Stimulated activated CD8-positive, alpha-beta memory T cell treated with anti-CD3 and anti-CD28 coated beads, Interleukin-4, amount 100 ng/mL, for 48 hours (primary cell): ENCODE measurements at places on chromosomes 1 and 21.

DNA sequence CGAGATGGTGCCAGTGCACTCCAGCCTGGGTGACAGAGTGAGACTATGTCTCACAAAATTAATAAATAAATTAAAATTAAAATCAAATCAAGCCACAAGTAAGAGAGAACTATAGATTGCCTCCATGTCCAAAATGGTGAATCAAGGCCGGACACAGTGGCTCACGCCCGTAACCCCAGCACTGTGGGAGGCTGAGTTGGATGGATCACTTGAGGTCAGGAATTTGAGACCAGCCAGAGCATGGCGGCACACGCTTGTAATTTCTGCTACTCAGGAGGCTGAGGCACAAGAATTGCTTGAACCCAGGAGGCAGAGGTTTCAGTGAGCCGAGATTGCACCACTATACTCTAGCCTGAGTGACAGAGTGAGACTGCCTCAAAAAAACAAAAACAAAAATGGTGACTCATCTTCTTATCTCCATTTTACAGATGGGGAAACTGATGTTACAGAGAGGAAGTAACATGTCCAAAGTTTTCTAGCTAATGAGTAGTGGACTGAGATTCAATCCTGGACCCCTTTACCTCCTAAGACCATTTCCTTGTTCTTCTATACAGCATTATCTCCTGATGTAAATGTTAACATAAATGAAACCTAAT lies 99.0 kb upstream of the HNRNPU start:
- DNase-seq: no peak

GRCh38 chr1:68433395-68433794 lies 16.4 kb downstream of the RPE65 start:
- no peak for DNase-seq

GRCh38 chr21:44567481-44568171 lies 5.9 kb upstream of the KRTAP10-4 start:
- peak; percentile 13 for DNase-seq

- no peak for DNase-seq
Observed at GRCh38 chr1:234573711-234574299, 36.2 kb downstream of the IRF2BP2 start.

DNA sequence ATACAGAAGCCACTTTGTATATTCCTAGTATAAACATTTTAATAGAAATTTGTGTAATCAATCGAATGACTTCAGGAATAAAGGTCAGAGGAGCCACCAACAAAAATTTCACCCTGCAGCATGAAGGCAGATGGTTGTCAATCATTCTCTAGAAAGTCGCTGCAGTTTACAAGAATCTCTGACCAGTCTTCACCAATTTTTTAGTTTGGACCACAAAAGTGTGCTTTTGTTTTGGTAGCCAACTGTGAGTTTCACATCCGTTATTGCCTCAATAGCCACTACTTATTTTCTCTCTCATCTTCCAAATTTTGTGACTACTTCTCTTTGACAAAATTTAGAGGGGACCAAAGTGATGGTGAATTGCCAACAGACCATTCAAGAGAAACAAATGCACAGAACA lies 1155.6 kb downstream of the AMY1C start:
- no peak for DNase-seq

- DNase-seq: no peak
Observed at GRCh38 chr1:2279817-2280216, 51.7 kb downstream of the SKI start.

GRCh38 chr1:45337630-45338325 lies 2.2 kb upstream of the TOE1 start:
- no peak for DNase-seq

DNA sequence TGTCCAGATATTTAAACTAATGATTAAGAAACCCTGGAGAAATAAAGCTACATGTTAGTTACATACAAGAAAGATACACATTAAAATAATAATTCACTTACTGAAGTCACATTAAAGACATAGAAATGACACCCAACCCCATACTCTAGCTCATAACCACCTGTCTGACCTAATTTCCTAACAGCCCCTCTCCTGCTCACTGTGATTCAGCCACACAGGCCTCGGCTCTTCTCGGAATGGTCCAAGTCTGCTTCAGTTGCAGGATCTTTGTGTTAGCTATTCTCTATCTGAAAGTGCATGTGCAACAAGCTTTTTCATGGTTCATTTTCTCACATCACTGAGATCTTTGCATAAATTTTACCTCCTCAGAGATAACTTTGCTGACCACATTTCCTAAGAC lies 209.8 kb downstream of the TM2D1 start:
- DNase-seq: no peak

GRCh38 chr21:16194788-16195537 lies 465.2 kb downstream of the USP25 start:
- no peak for DNase-seq

DNA sequence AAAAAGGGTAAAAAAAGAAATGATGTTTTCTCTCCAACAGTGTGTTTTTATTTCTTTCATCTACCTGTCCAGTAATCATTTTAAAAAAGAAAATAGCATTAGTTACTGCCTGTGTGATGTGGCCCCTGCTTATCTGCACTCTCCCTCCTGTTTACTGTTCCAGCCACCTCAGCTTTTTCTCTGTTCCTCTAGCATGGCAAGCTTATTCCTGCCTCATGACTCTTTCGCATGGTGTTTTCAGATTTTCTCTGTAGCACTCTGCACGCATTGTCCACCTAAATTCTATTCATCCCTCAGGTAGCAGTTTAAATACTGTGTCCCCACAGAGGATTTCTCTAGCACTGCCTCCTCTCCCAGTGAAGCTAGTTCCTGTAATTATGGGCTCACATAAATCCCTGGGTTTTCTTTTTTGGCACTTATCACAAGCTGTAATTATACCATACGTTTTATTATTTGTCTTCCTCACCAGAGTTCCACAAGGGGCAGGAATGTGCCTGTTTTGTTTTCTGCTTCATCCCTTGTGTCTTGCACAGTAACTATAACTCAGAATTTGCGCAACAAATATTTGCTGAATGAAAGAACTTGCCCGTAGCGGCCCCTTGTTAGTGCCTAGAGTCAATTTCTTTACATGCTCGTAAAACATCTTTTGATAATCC lies 51.4 kb upstream of the LRIG2 start:
- DNase-seq: no peak

GRCh38 chr21:34365809-34366208 lies 2.0 kb downstream of the KCNE2 start:
- no peak for DNase-seq

DNA sequence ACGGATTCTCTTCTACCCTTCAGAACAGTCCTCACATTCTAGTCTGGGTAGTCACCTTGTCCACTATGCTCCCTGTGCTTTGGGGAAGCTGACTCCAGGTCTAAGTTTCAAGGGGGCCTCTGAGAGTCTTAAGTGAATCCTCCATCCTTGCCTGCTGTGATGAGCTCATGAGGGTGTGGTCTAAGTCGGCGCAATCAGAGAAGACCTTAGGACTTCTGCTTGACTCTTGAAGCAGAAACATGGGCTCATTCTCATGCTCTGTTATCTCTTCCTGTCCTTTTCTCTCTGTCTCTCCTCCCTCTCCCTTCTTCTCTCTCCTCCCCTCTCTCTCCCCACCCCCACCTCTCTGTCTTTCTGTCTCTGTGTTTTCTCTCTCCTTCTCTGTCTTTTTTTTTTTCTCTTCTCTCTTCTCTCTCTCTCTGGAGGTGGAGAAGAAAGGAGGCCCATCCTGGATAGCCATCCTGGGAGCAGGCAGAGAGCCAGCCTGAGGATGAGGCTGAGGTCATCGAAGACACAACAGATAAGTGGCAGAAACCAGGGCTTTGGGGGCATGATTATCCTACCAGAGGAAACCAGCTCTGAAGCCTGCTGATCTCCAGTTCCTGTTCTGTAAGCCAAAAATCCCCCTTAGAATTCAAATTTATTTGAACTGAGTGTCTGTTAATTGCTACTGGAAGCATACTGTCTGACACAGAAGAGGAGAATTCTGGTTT lies 245.6 kb downstream of the SIPA1L2 start:
- DNase-seq: no peak

DNA sequence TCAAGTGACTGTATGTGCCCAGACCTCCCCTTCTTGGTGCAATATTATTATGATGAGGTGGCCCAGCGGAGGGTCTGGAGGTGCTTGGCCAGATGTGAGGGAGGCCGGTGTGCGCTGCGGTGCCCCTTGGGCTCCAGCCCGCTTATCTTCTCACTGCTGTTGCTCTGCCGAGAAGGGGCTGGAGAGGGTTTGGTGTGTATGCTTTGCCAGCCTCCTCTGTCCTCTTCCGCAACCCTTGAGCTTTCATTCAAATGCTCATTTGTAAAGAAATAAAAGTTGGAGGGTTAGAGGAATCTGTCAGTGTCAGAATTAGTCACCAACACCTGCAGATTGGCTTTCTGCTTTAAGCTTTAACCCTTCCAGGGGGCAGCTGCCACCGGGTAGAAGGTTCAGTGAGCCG lies 19.7 kb downstream of the RNF220 start:
- DNase-seq: no peak

- no peak for DNase-seq
Observed at GRCh38 chr1:5526822-5527551, 465.2 kb downstream of the NPHP4 start.

GRCh38 chr1:206679738-206680211 lies 4.9 kb upstream of the MAPKAPK2 start:
- DNase-seq: no peak

GRCh38 chr1:93964777-93965200 lies 55.6 kb upstream of the GCLM start:
- no peak for DNase-seq

- DNase-seq: no peak
Observed at GRCh38 chr1:229223498-229223897, 47.4 kb upstream of the RAB4A start.

- no peak for DNase-seq
Observed at GRCh38 chr1:181763736-181764135, 280.4 kb downstream of the CACNA1E start.

DNA sequence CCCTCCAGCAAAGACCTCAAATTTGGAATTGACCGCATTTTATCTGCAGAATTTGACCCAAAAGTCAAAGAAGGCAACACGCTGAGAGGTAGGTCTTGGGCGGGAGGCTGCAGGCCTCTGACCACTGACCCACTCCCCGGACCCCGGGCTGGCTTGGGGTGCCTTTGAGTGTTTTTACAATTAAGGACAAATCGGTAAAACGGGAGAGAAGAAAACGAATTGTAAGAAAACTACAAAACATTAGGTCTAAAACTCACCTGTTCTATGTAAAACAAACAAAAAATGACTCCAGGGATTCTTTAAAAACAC lies 1.1 kb downstream of the HLX start:
- no peak for DNase-seq

DNA sequence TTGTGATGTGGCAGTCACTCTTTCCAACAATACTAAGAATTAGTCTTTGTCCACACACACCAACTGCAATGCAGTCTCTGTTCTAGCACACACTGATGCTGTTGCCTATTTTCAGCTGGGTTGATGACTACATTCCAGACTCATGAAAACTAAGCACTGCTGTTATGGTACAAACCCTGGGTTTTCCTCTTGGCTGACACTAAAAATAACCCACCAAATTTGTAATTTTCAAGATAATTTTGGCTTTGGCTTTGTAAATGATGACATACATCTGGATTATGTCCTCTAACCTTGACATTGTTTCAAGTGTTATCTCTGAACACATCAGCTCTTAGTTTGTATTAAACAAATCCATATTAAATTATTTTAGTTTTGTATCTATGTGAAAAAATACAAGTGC lies 444.8 kb downstream of the PTPRC start:
- no peak for DNase-seq

- DNase-seq: no peak
Observed at GRCh38 chr1:29456685-29457435, 220.5 kb downstream of the PTPRU start.

- no peak for DNase-seq
Observed at GRCh38 chr1:226654668-226655055, 84.4 kb downstream of the ITPKB start.

- DNase-seq: peak; percentile 89
Observed at GRCh38 chr1:24502709-24503058, at the start of gene RCAN3. Gene RCAN3, plus strand, starts transcription at chr1:24502836. Its CDS starts 11,537 bp downstream, at chr1:24514373.

- no peak for DNase-seq
Observed at GRCh38 chr1:183212870-183213269, 26.8 kb downstream of the LAMC2 start.

- no peak for DNase-seq
Observed at GRCh38 chr1:66542811-66543767, 9.1 kb downstream of the SGIP1 start.

GRCh38 chr1:180636138-180636537 lies 4.3 kb downstream of the XPR1 start:
- DNase-seq: no peak

- DNase-seq: no peak
Observed at GRCh38 chr1:30692201-30692947, 31.0 kb downstream of the MATN1 start.

GRCh38 chr1:233057836-233058235 lies 107.4 kb downstream of the NTPCR start:
- no peak for DNase-seq

- no peak for DNase-seq
Observed at GRCh38 chr21:26194811-26195251, 24.3 kb upstream of the APP start.

DNA sequence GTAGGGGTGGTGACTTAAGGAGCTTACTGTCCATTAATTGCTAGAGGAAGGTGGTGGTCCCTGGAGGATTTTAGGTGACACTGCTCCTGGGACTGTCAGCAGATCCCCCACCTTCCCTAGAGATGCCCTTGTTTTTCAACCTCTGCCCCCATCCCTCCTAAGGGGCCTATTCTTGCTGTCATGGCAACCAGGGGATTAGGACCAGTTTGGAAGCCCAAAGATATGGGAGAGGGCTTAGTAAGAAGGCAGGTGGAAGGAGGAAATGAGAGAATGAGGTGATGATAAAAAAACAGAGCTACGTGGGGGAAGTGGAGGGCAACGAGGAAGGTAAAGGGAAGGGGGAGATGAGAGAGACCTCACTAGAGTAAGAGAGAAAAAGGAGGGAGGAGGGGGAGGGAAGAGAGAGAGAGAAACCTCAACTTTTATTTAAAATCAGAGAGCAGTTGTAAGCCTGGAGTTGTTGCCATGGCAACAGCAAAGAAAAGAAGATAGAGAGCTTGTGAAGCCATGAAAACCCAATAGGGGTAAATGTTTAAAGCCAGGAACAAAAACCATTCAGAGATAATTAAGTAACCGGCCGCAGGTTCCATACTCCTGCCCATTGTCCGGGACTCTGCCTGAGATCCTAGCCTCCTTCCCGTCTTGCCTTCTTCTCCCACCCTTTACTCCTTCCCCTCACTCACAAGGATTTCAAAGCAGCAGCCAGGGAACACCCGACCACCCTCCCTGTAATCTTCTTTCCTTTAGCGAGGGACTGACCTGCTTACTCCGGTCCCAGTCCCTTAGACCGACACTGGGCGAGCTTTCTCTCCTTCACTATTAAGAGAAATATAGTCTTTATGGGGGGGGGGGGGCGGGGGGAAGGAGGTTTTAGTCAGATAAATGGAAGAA lies 20.6 kb downstream of the KIRREL1 start:
- no peak for DNase-seq

- DNase-seq: no peak
Observed at GRCh38 chr1:24771574-24771973, 26.3 kb downstream of the CLIC4 start.
